ENCODE measurements at places on chromosomes 6 and 20.

GRCh38 chr6:161088676-161089328 is 97.2 kb downstream of the MAP3K4 start:
- no peak for DNase-seq

DNA sequence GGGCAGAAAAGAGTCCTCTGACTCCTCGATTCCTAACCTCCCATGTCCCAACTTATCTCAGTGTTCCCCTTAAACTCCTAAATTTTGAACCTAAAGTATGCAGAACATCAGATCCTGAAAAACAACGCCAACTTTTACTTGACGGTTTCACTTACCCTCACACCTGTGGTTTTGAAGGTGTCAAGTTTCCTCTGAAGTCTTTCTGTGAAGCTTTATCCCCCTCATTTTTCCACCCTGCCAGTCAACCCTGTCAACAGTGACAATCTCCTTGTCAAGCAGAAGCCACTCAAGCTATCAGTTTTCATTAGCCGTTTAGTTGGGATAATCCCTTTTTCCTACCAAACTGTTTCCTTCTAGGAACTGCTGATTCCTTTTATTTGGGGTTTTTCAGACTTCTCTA is 245.4 kb upstream of the PREP start:
- DNase-seq: no peak

DNA sequence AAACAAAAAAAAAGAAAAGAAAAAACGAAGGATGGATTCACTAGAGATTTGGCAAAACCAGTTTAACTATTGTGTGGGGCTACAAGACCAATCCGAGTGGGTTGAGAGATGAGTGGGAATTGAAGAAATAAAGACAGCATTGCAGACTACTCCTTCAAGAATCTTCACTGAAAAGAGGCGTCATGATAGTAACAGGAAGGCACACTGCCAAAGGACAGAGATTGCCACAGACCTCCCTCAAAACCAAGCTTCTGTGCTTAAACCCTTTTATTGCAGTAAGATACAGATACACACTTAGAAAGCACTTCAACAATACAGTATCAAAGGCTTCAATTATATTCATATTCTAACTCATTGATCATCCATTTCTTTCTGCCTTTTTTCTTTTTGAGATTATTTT is 103.9 kb downstream of the IPCEF1 start:
- DNase-seq: no peak

- no peak for DNase-seq
Observed at GRCh38 chr20:36367907-36368799, 62.0 kb downstream of the DLGAP4 start.

- no peak for DNase-seq
Observed at GRCh38 chr6:168099201-168100010, 20.4 kb upstream of the FRMD1 start.
